ENCODE measurements at places on chromosomes 13 and 19.

- peak; percentile 72 for DNase-seq
These were observed 41.3 kb downstream of the FLT3 start for GRCh38 chr13:28058866-28059613.

- DNase-seq, result peak; percentile 33
These were observed 41.8 kb downstream of the MBD3L2B start for GRCh38 chr19:6979399-6979798.

GRCh38 chr13:46648166-46648607, 95.2 kb downstream of the LRCH1 start:
- peak; percentile 33 for DNase-seq

DNA sequence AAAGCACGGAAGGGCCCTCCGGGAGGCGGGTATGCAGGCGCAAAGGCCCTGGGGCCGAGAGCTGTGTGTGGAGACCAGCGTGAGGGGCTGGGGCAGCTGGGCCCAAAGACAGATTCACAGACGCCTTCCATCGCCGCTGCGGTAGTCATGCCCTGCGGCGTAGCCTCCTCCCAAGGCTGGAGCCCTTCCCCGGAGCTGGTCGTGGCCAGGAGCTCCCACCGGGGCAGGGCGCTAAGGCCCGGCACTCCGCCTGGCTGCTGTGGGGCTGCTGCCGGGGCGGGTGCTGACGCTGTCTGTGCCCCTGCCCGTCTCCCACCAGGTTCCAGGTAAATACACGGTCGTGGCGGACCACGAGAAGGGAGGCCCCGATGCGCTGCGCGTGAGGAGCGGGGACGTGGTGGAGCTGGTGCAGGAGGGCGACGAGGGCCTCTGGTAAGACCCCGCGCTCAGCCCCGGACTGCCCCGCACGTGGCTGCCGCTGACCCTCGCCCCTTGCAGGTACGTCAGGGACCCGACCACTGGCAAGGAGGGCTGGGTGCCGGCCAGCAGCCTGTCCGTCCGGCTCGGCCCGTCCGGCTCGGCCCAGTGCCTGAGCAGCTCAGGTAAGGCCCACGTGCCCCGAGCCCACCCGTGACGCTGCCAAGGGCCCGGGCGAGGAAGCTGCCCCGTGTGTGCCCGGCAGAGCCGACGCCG, 9.4 kb upstream of the F7 start:
- DNase-seq, result no peak

DNA sequence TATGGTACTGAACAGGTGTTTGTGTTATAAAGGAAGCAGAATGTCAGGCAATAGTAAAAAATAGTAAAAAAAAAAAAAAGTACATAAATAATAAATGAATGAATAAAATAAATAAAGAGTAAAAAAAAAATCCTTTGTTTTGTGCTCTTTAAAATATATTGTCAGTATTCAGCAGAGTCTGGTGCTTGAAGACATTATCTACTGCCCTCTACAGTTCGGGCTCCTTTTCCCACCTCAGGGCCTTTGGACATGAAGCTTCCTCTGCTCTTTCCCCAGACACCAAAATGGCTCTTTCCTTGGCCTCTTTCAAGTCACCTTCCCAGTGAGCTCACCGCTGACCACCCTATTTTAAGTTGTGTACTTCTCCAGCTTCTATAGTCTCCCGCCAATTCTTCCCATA, 137.5 kb downstream of the TNFRSF19 start:
- DNase-seq, result peak; percentile 26

- no peak for DNase-seq
These were observed 10.2 kb upstream of the SLC7A9 start for GRCh38 chr19:32879741-32880140.

DNA sequence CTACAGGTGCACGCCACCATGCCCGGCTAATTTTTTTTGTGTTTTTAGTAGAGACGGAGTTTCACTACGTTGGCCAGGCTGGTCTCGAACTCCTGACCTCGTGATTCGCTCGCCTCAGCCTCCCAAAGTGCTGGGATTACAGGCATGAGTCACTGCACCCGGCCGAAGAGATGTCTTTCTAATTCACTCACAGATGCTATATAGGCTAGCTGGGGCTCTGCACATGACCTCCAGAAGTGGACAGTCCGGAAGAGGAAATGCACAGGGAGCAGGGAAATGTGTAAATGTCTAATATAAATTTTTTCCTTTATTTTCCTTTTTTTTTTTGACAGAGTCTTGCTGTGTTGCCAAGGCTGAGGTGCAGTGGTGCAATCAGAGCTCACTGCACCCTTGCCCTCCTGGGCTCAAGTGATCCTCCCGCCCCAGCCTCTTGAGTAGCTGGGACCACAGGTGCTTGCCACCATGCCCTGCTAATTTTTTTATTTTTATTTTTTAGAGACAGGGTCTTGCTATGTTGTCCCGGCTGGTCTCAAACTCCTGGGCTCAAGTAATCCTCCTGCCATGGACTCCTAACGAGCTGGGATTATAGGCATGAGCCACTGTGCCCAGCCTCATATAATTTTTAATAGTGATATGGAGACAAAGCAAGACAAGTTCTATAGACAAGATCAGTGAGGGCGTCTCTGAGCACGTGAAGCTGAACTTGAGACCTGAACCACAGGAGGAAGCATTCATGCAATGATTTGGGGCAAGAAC, 8.4 kb downstream of the GIPC1 start:
- DNase-seq, result no peak

All from activated naive CD4-positive, alpha-beta T cell treated with anti-CD3 and anti-CD28 coated beads for 36 hours (primary cell).